ENCODE measurements at places on chromosomes 5 and 9.

DNA sequence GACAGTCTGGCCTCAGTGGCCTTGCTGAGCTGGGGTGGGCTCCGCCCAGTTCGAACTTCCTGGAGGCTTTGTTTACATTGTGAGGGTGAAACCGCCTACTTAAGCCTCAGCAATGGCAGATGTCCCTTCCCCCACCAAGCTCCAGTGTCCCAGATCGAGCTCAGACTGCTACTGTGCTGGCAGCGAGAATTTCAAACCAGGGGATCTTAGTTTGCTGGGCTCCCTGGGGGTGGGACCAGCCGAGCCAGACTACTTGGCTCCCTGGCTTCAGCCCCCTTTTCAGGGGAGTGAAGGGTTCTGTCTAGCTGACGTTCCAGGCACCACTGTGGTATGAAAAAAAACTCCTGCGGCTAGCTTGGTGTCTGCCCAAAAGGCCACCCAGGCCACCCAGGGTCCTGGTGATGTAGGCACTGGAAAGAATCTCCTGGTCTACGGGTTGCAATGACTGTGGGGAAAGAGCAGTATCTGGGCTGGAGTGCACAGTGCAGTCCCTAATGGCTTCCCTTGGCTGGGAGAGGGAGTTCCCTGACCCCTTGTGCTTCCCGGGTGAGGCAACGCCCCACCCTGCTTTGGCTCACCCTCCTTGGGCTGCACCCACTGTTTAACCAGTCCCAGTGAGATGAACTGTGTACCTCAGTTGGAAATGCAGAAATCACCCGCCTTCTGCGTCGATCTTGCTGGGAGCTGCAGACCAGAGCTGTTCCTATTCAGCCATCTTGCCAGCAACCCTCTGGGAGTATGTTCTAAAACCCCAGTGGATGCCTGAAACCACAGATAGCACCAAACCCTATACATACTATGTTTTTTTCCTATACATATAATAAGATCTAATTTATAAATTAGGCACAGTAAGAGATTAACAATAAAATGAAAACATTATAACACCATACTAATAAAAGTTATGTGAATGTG, 95.5 kb downstream of the TMEM161B start:
- DNase-seq: peak; percentile 55

DNA sequence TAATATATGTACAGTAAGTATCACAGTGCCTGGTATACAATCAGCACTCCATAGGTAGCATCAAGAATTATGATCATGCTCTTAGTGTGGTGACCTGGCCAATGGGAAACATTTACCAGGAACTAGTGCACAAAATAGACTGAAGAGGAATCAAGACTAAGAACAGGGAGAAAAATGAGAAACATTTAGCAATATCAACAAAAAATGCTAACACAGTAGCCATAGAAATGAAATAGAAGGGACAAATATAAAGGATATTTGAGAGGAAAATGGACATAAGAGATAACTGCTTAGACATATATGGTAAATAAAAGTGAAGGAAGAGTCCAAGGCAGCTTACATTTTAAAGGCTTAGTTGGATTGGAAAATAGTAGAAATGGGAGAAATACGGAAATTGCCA, 16.5 kb upstream of the SPATA9 start:
- no peak for DNase-seq

DNA sequence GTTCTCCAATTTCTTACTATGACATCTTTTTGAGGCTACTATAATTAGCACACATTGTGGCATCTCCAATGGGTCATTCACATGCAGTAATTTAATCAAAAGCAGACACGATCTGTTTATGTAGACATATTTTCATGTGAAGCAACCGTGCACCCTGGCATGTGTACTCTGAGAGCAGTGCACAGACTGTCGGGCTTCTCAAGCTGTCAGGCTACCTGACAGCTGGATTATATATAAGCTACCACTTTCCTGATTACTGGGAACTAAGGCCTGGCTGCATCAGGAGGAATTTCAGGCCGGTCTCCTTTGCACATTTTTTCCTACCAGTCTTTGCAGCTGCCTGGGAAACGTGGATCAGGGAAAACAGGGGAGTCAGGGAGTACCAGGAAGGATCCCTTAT, 197.5 kb downstream of the MAPKAP1 start:
- no peak for DNase-seq

DNA sequence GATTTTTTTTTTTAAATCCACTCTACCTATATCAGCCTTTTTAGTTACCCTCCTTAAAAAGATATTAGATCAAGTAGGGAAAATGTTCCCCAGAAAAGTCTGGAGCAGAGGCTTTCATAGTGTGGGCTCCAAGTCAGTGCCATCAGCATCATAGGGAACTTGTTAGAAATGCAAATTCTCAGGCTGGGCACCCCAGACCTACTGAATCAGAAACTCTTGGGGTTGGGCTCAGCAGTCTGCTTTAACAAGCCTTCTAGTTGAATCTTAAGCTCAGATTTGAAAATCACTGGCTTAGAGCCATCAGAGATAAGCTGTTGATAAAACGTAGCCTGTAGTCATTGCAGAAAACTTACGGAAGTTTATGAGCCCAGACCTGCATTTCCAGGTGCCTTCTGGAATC, 140.1 kb downstream of the TMEM38B start:
- no peak for DNase-seq

DNA sequence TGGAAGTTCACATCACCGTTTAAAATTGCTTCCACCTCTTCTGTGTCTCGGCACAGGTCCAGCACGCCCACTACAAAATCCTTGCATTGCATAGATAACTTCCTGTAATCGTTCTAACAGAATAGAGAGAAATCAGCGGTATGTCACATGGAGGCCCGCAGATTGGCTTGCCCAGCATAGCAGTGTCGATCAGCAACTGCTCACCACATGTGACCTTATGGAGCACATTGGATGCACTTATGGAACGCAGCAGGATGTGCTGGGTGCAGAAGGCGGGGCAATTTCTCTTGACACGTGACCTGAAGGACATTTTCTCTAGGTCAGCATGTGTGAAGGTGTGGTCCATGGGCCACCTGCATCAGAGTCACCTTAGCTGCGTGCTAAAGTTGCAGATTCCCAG, 49.7 kb downstream of the TRPC7 start:
- no peak for DNase-seq

DNA sequence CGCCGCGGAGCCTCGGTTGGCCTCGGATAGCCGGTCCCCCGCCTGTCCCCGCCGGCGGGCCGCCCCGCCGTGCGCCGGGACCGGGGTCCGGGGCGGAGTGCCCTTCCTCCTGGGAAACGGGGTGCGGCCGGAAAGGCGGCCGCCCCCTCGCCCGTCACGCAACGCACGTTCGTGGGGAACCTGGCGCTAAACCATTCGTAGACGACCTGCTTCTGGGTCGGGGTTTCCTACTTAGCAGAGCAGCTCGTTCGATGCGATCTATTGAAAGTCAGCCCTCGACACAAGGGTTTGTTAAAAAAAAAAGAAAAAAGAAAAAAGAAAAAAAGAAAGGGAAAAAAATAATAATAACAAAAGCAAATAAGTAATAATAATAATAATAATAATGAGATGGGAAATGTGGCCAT, 112.8 kb downstream of the GCNT1 start:
- peak; percentile 75 for DNase-seq

DNA sequence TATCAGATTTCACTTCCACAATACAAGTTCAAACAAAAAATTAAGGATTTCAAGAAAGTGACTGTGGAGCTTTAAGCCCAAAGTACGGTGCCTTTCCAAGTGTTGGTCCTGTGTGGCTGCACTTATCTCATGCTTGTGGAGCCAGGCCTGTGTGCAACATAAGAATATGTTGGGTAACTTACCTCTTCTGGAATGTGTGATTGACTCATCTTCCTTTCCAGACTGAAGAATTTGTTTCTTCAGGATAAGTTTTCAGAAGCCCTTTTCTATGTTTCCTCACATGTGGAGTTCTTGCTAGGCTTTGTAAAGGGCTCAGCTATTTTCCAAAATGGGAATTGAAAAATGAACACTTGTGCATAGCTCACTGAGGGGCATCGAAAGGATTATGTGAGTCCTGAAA, 485.1 kb upstream of the PAPPA start:
- DNase-seq: no peak

- no peak for DNase-seq
Observed at GRCh38 chr5:88405783-88406182, 137.1 kb upstream of the TMEM161B start.

- peak; percentile 58 for DNase-seq
Observed at GRCh38 chr5:116576053-116576713, 1.6 kb upstream of the SEMA6A start.

- DNase-seq: no peak
Observed at GRCh38 chr9:16683326-16683725, 187.1 kb downstream of the BNC2 start.

DNA sequence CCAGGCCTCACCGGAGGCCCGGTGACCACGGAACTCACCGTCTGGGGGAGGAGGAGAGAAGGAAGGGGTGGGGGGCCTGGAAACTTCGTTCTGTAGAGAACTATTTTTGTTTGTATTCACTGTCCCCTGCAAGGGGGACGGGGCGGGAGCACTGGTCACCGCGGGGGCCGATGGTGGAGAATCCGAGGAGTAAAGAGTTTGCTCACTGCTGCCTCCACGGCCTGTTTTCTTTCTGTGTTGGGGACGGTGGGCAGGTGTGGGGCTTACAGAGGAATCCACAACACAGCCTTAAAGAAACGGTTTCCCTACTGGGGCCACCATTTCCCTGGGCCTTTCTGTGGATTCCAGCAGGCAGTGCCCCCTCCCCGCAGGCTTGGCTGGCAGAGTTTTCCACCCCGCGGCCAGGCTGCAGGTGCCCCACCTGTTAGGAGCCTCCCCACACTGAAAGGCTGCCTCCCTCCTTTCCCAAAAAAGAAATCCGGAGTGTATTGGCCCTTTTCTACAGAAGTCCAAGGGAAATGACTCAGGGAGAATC, 80.8 kb downstream of the NTNG2 start:
- DNase-seq: no peak

DNA sequence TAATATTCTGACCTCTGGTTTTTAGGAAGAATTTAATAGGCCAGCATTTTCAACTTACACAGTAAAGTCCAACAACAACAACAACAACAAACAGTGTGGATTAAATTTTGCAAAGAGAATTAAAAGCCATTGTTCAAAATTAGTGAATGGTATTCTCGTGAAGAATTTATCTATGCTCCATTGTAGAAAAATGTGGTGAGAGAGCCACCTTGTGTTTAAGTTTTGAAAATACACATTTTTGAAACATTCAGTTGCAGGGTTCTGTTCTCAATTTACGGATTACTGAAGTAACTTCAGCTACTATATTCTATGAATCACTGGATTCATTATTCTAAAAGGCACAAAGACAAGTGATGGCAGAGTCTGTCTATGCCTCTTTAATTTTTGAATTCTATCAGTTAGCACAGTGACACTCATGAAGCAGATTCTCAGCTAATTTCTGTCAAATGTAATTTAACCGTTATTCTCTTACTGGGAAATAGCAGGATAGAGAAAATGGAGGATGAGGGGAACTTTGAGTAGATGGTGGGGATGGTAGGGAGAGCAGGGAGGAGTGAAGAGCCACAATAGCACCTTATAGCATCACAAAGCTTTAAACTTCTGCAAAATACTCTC, 11.0 kb downstream of the CCDC152 start:
- no peak for DNase-seq

DNA sequence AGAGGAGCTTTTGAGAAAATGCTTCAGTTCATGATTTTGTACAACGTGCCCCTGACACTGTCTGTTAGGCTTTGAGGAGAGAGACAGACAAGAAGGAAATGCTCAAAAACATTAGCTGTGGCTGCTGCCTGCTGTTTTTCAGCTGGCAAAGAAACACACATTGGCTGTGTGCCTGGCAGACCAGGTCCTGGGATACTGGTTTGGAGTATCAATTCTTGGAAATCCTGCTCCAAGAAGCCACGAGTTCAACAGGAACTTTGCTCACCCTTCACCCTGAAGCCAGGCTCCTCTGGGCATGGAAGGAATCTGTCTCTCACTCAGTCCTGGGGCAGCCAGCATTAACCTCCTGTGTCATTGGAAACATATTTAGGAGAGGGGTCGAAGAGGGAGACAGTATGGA, 245.5 kb downstream of the AUH start:
- no peak for DNase-seq

DNA sequence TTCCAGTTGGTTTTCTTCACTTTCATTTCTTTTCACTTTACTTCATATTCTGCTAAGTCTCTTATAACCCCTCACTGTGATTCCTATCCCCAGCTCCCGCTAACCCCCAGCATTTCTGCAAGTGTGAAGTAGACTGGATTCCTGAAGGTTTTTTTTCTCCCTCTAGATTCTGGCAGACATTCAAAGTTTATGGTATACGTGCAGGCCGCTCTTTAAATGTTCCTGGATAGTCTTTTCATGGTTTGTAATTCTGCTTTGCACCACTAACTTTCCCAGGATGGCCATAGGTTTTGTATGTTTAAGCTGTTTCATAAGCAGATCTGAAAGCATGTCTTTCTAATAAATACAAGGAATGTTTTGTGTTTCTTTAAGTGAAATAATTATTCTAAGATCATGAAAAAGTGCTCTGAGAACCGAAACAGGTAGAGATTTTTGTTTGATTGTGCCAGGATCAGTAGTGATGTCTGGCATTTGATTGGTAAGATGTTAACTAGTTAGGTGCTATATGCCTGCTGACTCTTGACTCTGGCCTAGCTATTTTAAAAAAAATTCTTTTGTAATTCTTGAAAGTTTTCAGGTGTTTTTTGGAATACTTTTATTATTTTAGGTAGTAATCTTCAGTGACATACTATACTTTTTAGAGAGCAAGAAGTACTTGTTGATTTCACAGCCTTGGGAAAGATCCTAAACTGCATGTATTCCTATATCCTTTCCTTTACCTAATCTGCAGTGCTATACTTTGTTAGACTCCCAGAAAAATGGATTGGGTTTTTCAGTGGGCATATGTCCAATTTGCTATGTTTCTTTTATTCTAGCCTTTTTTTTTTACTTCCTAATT, 29.7 kb downstream of the CNOT6 start:
- no peak for DNase-seq

Measured in aorta (tissue), 5 donors.